ENCODE measurements at places on chromosomes 3 and 15. TPM values are rescaled to one million over a fixed set of nuclear protein-coding genes. Genes with fewer than 3 reads are reported as not detected.
A peak's percentile ranks its signal among the peaks of the same experiment; 100 is the strongest.

DNA sequence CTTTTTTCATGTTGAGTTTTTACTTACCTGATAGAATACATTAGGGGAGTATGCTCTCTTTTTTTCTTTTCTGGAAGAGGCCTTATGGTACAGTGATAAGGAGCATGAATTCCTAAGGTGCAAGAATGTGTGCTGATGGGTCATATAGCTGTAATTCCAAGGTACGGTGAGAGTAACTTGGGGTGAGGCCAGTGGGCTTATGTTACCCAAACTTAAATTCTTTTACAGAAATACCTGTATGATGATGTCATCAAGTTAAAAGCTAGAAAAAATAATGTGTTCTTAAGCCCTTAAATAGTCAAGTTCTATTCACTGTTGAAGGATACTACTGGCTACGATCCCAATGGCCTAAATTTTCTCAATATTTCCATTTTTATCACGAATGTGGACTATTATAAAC lies 111.2 kb downstream of the GMPS start:
- no peak for DNase-seq

GRCh38 chr3:115720983-115721382 lies 97.7 kb downstream of the GAP43 start:
- no peak for DNase-seq

HDC gene
- 0.40 TPM for total RNA-seq

UBA5 gene
- 38.3 TPM for total RNA-seq

GRCh38 chr15:44775953-44776352 lies 39.6 kb downstream of the TRIM69 start:
- no peak for DNase-seq

CX3CR1 gene
- 1.7 TPM for total RNA-seq

DNA sequence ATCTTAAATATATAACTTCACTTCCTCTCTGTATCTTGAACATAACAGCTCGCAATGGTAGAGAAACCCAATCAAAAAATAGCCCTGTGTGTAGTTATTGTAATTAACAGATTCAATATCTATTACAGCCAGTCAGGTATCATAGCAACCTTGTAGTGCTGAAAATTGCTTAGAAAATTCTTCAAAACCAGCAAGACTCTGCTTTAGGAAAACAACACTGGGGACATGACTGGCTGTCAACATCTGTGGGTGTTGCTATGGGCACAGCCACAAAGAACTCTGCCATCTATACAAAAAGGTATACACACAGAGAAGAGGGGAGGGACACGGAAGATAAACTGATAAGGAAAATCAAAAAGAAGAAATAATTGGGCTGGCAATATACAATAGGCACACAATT lies 101.2 kb downstream of the WDR72 start:
- no peak for DNase-seq

SIDT1 gene
- 0.47 TPM for total RNA-seq

WDR93 gene
- not detected for total RNA-seq

KIF15 gene
- 1.1 TPM for total RNA-seq

DNA sequence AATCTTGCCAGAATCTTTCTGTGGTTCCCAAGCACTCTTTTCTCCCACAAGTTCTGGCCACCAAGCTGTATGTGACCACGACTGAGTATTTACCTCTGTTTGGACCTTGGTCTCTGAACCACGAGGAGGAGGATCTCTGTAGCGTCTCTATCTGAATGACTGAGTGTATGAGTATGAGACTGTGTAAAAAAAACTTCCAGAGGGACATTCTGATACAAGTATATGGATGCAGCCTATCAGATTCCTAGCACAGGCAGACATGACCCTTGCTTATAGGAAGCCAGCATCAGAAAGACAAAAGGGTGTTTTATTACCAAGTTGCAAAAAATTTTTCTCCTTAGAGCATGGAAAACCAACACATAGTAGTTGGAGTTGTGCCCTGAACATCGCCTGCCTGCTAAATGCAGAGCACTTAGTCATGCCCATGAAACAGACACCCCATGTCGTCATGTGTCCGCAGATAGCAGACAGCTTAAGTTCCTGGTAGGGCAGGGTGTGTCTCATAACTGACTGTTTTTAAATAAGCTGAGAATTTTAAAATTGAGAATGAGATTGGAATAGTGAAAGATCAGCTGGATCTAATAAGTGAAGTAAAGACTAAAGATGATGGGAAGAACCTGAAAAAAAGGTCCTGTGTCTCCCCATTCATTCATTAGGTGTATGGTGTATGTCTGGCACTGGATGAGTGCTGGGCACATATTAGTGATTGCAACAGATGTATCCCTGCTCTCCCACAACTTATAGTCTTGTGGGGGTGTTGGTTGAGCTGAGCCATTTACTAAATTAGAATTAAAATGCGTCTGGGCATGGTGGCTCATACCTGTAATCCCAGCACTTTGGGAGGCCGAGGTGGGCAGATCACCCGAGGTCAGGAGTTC lies 30.9 kb downstream of the DAG1 start:
- peak; percentile 44 for DNase-seq

CCDC39 gene
- total RNA-seq: not detected

DNA sequence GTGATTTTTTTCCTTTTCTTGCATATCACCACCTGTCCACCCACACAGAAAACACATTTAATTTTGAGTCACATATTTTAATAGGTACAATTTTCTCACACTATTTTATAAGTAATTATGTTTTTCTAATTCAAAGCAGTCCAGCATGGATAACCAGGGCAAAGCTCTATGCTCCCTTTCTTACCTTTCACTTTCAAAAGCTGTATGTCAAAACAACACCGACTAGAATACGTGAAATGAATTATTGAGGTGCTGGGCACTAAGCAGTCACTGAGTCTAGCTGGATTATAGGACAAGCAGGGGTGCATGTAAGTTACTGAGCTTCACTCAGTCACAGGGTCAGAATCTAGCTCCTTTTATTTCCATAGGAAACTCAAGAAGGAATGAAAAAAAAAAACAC lies 60.6 kb downstream of the LSAMP start:
- no peak for DNase-seq

- DNase-seq: no peak
These were observed 190.0 kb downstream of the EFHB start for GRCh38 chr3:19744047-19744446.

LSM3 gene
- 15.7 TPM for total RNA-seq

GRCh38 chr3:22098021-22098420 lies 347.0 kb upstream of the ZNF385D start:
- no peak for DNase-seq

LMAN1L gene
- total RNA-seq: 23.5 TPM

RTP2 gene
- total RNA-seq: not detected

GRCh38 chr15:75924576-75924975 lies 20.9 kb downstream of the FBXO22 start:
- DNase-seq: no peak

- no peak for DNase-seq
These were observed 234.1 kb downstream of the LRRN1 start for GRCh38 chr3:4033296-4033695.

ARGFX gene
- total RNA-seq: not detected

ABHD17C gene
- total RNA-seq: 7.5 TPM

GRCh38 chr3:62662677-62663076 lies 212.5 kb downstream of the CADPS start:
- no peak for DNase-seq

- peak; percentile 9 for DNase-seq
These were observed 154.3 kb upstream of the IQSEC1 start for GRCh38 chr3:13227315-13228165.

EPB42 gene
- total RNA-seq: 0.15 TPM

CYP8B1 gene
- total RNA-seq: not detected

- no peak for DNase-seq
These were observed 347.9 kb upstream of the STAC start for GRCh38 chr3:36032180-36033047.

DNA sequence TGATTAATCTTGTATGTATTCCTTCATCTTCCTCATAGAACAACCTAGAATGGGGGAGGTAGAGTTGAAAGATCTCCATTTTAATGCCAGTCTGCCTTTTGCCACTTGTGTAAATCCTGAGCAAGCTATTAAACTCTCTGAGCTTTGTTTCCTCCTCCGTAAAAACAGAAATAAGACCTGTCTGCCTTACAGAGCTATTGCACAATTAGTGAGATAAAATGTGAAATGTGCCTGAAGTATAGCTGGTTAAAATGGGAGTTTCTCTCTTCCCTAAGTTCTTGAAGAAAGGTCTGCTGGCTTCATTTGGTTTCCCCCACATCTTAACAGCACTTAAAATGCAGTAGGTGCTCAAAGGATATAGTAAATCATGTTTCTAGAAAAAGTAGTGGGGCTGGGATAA lies 19.0 kb downstream of the ALDH1A2 start:
- no peak for DNase-seq

DNA sequence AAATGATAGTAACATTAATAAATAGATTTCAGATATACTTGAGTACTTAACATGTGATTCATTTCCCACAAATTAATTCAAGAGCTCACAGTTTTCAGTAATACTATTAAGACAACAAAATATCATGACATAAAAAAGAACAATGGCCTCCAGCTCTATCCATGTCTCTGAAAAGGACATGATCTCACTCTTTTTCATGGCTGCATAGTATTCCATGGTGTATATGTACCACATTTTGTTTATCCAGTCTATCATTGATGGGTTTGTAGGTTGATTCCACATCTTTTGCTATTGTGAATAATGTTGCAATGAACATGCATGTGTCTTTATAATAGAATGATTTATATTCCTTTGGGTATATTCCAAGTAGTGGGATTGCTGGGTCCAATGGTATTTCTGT lies 1012.8 kb upstream of the ALCAM start:
- DNase-seq: no peak

- no peak for DNase-seq
These were observed 1.6 kb upstream of the UBA3 start for GRCh38 chr3:69081583-69082262.
